ENCODE measurements at places on chromosomes 13 and 19.

- no peak for DNase-seq
These were observed 182.7 kb upstream of the TSC22D1 start for GRCh38 chr13:44758630-44759383.

GRCh38 chr19:31100981-31101380, 248.3 kb downstream of the TSHZ3 start:
- no peak for DNase-seq

DNA sequence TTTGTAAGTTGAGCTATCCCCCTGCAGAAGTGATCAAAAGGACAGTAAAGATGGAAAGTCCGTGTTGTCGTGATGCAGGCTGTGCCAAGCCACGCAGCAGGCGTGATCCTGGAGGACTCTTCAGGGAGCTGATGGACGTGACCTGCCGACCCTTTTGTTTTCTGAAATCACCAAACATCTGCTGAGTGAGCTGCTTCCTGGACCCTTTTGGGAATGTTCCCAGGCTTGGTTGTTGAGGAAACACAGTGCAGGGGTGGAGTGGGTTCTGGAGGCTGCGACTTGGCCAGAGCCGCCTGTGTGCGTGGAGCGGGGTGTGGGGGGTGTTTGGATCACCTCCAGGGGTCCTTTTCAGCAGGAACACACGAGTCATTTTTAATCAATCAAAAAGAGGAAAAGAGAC, 15.4 kb upstream of the CPAMD8 start:
- DNase-seq = no peak

- no peak for DNase-seq
These were observed 1.9 kb downstream of the ISYNA1 start for GRCh38 chr19:18435842-18436670.

- DNase-seq = peak; percentile 23
These were observed 38.6 kb upstream of the TEX29 start for GRCh38 chr13:111281751-111282311.

DNA sequence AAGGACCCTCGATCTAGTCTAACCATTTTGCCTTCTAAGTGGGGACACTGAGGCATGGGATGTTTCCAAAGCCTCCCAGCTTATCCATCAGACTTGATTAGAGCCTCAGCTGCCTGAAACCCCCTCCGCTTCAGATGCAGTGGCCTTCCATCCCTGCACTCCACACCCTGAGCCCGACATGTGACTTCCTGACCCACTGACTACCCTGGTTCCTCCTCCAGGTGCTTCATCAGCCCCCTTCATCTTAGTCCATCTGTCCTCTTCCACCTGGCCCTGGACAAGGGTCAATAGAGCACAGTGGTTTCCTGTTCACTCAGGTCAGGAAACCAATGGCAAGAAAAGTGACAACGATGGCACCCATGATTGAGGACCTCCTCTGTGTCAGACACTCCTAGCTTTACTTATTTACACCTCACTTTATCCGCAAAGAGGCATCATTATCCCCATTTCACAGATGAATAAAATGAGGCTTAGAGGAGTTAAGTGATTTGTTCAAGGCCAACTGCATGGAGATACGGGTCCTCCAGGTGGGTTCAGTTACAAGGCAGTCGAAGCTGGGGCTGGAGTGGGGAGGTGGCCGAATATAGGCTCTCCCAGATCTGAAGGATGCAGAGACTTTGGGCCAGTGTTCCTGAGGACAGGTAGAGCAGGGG, 81.6 kb upstream of the TM9SF2 start:
- DNase-seq = no peak

- no peak for DNase-seq
These were observed 2.5 kb downstream of the RTN2 start for GRCh38 chr19:45494261-45494916.

- no peak for DNase-seq
These were observed 1576.5 kb downstream of the PCDH9 start for GRCh38 chr13:65653613-65654012.

DNA sequence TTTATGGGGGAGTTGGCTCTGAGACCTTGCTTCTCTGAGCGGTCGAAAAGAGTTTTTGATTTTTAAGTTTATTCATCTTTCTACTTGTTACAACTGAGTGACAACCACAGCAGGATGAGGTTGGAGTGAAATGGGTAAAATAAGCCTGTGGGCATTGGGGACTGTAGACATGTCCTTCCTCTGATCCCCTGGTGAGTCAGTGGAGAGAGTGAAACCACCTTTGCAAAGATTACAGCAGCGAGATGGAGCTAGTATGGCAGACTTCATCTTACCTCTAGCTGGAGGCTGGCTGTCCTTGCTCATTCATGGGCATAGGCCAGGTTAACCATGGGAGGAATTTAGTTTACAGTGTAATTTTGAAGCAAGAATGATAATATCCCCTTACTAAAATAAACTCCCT, 30.9 kb upstream of the PSG9 start:
- DNase-seq = no peak

DNA sequence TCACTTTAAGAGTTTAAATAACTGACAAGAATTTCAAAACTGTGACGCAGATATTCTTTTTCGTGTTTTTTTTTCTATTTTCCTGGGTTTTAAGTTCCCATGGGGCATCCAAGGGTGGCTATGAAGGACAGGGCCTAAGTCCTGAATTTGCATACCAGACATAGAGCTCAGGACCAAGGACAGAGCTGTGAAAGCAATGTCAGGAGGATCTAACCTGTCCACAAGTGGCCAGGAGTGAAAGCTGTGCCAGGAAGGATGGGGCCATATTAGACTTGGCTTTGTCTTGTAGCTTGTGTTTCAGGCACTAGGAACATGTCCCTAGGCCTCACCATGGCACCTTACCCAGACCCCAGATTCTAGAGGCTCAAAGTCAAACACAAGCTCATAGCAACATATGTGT, 289.4 kb upstream of the MIR17HG start:
- DNase-seq = no peak

GRCh38 chr13:50452756-50453155, 390.7 kb downstream of the DLEU7 start:
- DNase-seq = no peak

GRCh38 chr13:45522571-45522970, 57.8 kb downstream of the COG3 start:
- DNase-seq = no peak

DNA sequence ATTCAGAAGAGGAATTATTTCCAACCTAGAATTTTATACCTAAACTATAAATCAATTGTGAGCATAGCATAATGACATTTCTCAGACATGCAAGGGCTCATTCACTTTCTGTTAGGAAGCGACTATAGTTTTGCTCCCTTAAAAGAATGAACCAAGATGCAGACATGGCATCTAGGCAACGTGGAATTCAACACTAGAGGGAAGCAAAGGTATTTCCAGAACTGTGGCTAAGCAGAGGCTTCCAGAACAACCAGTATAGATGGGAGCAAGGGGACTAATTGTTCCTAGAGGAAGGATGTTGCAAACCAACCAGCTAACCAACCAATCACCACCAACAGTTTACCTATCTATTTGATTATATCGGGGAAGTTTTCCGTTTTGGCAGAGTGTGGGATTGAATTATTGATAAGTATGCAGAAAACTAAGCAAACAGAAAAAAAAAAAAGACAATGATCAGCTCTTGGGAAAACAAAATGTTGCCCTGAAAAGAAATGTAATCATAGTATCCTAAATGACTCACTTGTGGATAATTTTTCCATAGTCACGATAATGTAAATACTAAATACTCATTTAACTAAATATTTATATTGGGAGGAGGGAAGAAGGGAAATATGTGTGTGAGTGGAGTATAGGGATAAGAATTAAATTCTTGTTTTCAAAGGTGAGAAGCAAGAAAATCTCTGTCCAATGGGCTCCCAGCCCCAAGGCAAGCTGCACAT, 21.1 kb downstream of the ARL11 start:
- no peak for DNase-seq

DNA sequence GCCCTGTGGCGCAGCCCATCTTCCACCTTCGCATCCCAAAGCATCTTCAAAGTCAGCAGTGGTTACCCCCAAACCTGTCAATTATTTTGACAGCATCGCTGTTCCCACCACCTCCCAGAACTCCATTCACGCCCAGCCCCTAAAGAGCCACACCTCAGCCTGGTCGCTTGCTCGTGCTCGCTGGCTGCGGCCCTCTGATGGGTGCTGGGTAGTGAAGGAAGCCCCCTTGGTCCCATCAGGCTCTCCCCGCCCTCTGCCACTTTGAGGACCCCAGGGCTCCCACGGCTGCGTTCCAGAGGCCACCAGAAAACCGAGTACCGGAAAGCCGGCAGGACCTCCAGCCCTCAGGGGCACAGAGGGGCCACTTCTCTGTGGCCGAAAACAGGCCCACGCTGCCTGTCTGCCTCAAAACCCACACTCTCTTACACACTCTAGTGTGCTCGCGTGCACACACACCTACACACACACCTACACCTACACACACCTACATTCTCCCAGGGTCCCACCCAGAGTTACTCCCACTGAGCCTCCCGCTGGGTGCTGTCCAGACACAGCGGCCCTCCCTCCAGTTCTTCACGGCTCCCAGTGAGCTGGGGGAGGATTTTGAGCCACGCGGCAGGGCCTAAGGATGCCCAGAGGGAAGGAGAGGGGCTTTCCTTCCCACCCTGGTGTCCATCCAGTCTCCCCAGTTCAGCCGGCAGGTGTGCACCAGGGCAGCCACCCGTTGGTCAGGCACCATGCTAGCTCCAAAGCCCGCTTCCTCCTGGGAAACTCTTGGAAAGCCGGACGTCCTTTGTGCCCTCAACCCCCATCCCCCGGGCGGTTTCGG, 1.9 kb downstream of the VSTM2B start:
- no peak for DNase-seq

DNA sequence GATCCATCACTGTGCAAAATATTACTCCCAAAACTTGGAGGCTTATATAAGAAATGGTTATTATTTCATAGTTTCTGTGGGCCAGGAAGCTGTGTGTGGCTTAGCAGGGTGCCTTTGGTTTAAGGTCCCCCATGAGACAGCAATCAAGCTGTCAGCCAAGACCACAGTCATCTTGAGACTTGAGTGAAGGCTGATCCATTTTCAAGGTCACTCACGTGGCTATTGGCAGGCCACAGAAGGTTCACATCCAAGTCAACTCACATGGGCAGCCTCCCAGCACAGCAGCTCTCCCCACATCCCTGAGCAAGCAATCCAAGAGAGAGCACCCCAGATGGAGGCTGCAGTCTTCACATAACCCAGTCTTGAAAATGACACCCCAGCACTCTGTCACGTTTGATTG, 537.4 kb downstream of the MYO16 start:
- DNase-seq = no peak

- DNase-seq = no peak
These were observed 235.4 kb downstream of the DNAJC15 start for GRCh38 chr13:43258771-43259170.

DNA sequence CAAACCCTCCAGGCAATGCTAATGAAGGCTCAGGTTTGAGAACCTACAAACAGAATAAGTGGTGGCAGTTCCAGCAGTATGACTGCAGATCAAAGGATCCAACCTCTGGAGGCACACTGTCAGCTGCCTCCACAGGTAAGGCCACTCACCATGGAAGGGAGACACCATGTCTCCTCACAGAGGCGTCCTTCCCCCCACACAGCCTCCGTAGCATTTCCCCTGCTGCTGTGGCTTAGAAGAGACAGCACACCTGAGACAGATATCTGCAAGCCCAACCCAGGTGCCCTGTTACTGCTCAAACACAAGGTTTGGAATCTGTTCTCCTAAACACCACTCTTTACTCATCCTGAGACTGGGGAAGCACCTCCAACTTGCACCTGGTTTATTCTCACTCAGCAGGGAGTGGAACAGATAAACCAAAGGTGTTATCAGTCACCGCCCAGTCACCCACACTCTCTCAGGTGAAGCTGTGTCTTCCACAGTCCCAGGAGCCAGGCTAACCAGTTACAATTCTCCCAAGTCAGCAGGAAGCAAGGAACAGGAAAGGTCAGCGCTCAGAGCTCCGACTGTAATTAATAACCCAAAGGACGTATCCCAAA, 311.2 kb downstream of the FOXO1 start:
- DNase-seq = no peak

- DNase-seq = peak; percentile 90
These were observed at the start of gene TSEN34 for GRCh38 chr19:54191011-54191810. Gene TSEN34 (plus strand): TSS chr19:54191308. CDS start chr19:54191365, 57 bp downstream.

DNA sequence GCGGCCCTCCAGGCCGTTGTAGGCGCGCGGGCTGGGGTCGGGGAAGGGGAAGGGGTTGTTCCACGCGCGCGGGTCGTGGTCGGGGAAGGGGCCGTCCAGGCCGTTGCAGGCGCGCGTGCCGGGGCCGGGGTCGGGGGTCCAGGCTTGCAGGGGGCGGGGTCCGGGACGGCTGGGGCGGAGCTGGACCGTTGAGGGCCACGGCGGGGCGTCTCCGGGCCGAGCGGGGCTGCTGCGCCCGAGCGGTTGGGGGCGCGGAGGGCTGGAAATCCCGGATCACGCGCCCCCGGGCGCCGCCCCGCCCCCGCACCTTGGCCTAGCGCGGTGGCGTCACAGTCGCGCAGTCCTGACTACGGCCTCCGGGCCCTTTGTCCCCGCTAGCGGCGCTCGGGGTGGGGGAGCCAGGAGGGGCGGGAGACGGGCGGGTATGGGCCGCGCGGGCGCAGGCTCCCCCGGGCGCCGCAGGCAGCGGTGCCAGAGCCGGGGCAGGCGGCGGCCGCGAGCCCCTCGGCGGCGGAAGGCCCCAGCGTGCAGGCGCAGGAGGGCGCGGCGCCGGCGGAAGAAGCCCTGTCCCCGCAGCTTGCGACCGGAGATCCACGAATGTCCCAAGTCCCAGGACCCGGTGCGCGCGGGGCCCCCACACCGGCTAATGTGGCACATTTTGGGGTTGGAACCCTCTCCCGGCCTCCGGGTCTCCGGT, 665 bp downstream of the GPX4 start:
- peak; percentile 73 for DNase-seq

- no peak for DNase-seq
These were observed 132.5 kb downstream of the ZNF675 start for GRCh38 chr19:23554548-23554947.

DNA sequence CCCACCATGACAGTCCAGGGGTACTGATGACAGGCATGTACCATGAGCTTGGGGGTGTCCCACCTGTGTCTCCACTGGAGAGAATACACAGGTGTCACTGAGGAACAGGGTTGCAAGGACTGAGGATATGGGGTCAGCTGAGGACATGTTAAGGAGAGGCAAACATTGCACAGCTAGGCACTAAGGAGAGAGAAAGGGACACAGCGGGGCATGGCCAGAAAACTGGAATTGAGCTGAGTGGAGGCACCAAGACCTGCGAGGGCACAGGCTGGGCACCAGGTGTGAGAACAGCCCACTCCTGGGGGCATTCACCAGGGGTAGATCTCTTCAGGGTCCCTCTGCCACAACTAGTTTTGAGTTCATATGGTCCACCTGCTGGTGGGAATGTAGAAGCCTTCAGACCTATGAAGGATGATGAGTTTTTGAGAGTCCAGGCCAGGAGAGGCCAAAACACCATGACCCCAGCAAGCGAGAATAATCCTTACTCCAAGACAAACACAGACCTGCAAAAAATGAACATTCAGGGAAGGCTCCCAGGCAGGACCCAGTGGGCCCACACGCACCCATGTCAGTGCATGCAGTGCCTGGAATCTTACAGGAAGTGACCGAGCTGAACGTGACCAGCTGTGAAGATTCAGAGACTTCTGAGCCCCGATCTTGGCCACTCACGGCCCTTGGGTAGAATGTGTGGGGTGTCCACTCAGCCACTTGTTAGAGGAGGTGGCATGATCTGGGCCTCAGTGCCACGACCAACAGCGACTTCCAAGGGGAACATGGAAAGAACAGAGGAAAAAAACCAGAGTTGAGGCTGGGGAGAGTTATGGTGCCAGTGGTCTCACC, 1.4 kb upstream of the ZNF584 start:
- DNase-seq = no peak

GRCh38 chr19:36265856-36266374, 51.0 kb downstream of the ZNF146 start:
- DNase-seq = no peak
